ENCODE measurements at places on chromosomes 2 and 18. TPM values are rescaled to one million over a fixed set of nuclear protein-coding genes. Genes with fewer than 3 reads are reported as not detected.

GRCh38 chr18:78006774-78007260 is 757.2 kb downstream of the GALR1 start:
- no peak for DNase-seq

- DNase-seq: no peak
Measured at GRCh38 chr2:10253596-10254372, 48.9 kb upstream of the HPCAL1 start.

DNA sequence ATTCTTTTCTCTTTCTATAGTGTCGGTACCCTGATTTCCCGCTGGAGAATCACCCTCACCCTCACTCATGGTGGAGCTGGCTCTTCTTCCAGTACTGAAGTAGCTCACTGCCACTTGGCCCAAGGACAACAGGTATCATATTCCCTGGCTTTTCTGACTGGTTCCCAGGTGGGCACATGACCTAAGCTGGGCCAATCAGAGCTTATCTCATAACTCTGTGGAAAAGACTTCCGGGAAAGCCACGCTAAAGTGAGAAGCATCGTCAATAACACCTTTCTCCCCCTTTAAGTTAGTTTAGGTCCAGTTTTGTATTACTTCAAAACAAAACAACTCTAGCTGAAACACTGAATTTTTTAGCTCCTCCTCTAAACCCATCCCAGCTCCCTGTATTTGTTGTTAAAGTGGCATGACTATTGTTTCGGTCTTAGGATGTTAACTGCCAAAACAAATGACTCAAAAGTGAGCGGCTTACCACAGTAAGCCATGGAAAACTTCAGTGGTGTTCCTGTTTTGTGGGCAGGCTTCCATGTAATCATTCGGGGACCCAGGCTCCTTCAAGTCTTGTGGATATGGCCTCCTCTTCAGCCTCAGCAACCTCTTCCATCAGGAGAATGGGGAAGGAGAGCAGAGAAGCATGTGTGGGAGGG is 137.4 kb upstream of the DLX2 start:
- no peak for DNase-seq

- no peak for DNase-seq
Measured at GRCh38 chr2:135893374-135893794, 17.1 kb upstream of the MCM6 start.

DNA sequence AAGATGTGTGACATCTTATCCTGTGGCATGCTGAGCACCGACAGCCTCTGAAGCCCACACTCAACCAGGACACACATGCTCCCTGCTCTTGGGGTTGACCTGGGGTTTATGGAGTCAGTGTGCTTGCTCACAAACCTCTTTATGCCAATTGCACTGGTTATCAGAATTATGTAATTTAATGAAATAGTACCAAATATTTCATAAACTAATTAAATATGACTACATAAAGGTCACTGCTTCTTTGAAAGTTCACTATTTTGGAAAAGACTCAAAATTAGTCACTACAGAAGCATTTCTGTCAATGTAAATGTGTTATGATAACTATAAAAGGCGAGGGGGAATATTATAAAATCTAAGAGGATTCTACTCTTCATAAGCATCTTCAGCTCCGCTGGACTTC is 76.7 kb downstream of the FHOD3 start:
- DNase-seq: no peak

Gene NEU2
- not detected for total RNA-seq

- no peak for DNase-seq
Measured at GRCh38 chr2:207284556-207285472, 119.1 kb upstream of the KLF7 start.

Gene TUBA4A
- 522 TPM for total RNA-seq

GRCh38 chr2:44713170-44713569 is 228.3 kb upstream of the SIX3 start:
- DNase-seq: no peak
